ENCODE measurements at places on chromosomes 4 and X.

GRCh38 chrX:119036107-119037029 lies 36.4 kb upstream of the CT47C1 start:
- no peak for DNase-seq

GRCh38 chrX:31228415-31228832 lies 156.6 kb upstream of the FTHL17 start:
- DNase-seq, result no peak

- DNase-seq, result no peak
These were observed 235.9 kb downstream of the RPA4 start for GRCh38 chrX:97119474-97120109.

DNA sequence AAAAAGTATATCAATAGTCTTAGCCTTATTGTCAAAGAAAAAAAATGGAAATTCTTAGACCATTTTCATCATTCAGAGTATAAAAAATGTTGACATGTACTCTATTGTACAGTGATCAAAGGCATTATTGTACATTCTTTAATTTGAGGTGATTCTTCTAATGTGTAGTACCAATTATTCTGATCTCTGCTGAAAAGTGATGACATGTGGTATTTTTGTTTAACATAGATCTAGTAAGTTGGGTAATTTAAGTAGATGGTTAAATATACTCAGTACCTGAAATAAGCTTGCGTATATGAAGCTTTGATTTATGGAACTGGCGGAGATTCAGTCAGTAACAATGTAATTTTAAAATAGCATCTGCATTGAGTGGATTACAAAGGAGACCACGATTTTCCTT lies 5.1 kb downstream of the TENM3 start:
- DNase-seq, result no peak

DNA sequence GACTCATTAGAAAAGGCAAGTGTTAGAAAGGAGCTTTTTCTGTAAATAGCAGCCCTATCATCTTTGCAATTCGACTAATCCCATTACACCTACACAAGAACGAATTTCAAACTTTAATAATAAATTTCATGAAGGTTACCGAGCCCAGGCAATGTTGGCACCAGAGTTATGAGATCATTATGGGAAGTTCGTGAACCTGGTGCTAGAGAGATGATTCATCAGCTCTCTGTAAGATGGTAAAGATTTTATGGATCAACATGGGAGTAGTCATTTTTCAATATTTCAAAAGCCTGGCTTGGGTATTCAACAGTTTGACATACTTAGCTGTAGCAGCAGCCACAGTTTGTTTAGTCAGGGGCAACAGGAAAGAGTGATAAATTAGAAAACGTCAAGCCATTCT lies 35.8 kb downstream of the AMELX start:
- DNase-seq, result no peak

DNA sequence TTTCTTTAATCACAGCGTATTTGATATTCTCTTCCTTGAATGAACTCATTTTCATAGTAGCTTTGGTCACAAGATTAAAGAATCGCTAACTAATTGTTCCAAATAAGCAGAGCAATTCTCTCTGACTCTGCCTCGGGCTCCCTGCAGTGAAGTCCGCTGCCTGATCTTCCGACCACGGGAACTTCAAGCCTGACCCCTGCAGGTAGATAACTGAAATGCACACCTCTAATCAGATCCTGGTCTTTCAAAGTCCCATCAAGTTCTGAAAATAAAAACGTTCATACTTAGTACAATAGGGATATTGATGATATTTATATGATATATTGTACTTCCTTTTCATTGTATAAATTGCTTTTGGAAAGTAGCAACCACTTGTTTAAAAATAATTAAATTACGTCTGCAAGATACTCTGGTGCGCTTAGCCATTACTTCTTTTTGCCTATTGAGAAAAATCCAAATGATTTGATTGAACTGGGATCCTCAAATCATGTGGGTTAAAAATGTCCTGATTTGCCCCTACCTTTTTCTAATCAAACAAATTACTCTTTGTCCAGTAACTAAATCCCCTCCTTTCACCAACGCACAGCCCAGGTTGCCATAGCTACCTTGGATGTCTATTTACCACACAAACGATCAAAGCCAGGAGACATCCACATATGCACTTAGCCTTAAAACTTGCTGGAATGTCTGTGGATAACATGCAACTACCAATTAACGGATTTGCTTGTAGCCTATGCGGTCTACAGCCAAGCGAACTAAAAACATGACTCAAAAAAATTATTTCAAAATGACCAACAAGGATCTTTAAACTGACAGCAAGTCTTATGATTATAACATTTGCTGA lies 4.2 kb downstream of the MID1 start:
- DNase-seq, result no peak

DNA sequence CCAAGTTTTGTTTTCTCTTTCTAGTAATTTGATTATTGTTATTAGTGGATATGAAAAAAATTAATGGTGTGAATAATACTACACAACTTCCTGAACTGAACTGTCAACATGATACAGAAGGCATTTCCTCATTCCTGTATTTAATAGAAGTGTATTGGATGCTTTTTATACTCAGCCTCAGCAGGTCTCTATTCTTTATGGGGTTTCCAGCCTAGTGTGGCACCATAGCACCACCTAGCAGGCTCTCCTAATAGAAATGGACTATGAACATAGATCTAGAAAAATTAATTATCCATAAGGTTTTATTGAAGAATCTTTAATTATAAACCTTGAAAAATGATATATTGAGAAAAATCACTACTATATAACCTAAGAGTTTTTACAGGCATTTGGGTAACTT lies 52.4 kb downstream of the GLRB start:
- no peak for DNase-seq

DNA sequence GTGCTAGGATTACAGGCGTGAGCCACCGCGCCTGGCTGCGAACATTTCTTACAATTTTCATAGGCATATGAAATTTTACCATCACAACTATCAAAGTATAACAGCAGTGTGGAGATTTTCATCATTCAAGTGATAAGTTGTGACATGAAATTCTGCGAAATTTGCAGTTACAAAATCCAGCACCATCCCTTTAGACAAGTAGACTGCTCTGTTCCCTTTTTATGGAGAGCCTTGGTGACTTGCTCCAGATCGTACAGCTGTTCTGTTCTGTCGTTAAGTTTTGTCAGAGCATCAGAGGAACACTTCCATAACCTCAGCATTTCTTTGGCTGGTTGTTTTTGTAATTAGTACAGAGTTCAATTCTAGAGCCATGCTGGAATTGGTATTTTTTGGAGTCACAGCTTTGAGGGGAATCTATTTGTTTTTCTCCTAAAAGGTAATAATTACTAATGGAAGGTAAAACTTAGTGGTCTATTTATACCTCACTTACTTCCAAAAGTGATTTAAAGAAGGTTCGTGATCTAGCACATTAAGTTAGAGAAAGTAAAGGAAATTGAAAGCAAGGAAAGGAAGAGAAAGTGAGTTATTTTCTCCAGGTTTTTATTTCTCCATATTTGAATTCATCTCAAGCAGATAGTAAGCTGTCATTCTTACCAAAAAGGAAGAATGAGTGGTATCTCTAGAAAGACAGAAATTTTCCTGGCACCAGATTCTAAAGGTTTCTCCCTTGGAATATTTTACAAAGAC lies 22.1 kb downstream of the ZRSR2 start:
- DNase-seq, result no peak

GRCh38 chr4:46931981-46932380 lies 22.9 kb upstream of the COX7B2 start:
- no peak for DNase-seq

DNA sequence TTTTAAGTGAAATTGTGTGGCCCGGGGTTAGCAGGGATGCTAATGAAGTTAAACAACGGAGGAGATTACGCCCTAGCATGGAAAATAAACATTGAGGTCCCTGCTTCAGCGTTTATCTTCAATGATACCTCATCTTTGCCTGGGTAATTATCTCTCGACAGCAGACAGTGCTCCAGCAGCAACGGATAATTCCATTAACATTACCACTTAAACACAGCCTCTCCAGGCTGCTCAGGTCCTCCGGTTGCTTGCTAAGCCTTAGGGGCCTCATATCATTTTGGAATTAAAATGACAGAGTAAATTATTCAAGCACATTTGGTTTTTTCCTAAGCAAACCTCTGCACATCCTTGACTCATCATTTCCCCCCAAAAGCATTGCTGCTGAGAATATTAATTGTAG lies 281.5 kb upstream of the KLF3 start:
- no peak for DNase-seq

- no peak for DNase-seq
These were observed 96.6 kb upstream of the BANK1 start for GRCh38 chr4:101693842-101694398.

- no peak for DNase-seq
These were observed 71.7 kb downstream of the CFAP299 start for GRCh38 chr4:80407246-80407645.

- DNase-seq, result no peak
These were observed 3.6 kb downstream of the ART3 start for GRCh38 chr4:76078033-76078613.

- no peak for DNase-seq
These were observed 47.4 kb upstream of the HOPX start for GRCh38 chr4:56728512-56728911.

DNA sequence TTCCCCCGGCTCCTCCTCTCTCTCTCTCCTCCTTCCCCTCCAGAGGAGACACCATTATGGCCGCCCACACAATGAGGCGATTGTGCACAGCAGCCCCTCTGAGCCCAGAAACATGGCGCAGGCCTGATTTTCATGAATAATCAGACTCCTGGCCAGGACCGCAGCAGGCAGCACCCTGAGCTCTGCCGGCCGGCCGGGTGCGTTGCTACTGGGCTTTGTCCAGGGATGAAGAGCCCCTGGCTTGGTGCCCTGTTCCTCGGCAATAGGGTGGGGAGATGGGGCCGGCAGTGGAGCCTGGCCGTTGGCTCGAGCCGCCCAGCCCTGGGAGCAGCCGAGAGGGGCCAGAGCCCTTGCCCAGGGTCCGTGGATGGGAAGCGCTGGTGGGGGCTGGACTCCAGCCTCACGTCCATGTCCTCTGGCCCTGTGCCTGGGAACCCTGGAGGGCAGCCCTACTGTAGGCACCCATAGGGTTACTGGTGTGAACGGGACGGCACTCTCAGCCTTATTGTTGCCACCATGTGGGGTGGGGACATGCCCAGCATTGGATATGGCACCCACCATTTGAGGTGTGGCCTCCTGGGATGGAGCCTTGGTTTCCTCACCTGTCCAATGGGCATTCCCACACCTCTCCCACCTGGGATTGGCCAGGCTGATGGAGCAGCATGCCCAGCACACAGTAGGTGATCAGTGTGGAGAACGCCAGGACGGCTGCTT lies 103.0 kb downstream of the SORCS2 start:
- DNase-seq, result no peak

- DNase-seq, result no peak
These were observed 959.7 kb upstream of the LCORL start for GRCh38 chr4:18981234-18981615.

- no peak for DNase-seq
These were observed 27.0 kb upstream of the SLC7A11 start for GRCh38 chr4:138269175-138269574.

- no peak for DNase-seq
These were observed 146.6 kb upstream of the TBL1X start for GRCh38 chrX:9318213-9318612.

DNA sequence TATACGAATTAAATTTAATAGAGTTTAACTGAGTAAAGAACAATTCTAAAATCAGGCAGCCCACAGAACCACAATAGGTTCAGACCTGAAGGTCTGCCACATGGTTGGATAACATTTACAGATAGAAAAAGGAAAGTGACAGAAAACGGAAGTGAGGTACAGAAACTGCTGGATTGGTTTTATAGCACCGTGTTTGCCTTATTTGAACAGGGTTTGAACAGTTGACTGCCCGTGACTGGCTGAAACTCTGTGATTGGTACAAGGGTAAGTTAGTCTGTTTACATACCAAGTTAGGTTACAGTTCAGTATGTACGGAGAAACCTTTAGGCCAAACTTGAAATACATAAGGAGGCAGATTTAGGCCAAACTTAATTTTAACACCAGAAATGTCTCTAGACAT lies 64.1 kb upstream of the ATXN3L start:
- DNase-seq, result no peak

GRCh38 chrX:155065035-155065734 lies 5.8 kb downstream of the CMC4 start:
- no peak for DNase-seq

DNA sequence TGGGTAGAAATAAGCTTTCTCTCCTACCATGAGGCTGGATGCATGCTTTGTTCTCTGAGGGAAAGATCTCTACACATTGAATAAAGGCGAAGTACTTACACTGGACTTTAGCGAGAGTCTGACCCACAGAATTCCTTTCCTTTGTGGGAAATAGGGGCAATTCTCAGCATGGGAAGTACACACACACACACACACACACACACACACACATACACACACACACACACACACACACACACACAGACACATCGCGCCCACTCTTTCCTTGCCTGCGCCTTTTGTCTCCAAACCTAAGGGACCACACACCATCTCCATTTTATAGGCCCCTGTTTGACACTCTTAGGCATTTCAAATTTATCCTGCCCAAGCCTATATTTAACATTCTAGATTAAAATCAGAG lies 83.8 kb downstream of the LUZP4 start:
- no peak for DNase-seq

GRCh38 chr4:117137145-117137544 lies 51.8 kb upstream of the TRAM1L1 start:
- no peak for DNase-seq

DNA sequence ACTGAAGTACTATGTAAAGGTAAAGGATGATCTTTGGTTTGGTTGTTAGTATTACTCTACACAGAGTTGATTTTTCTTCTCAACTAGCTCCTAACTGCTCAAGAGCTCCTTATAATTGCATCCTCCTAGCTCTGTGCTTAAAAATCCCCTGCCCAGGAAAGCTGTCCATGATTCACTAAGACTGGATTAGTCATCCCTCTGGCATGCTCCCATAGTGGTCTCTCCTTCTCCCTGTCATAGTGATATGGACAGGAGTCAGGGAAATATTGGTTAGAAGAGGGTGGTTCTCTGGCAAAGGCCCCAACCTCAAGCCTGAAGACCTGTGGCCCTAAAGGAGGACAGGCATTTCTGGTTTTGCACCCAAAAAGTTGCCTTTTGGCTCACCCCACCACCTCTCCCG lies 242.3 kb upstream of the KCNIP4 start:
- DNase-seq, result no peak

- DNase-seq, result no peak
These were observed 151.9 kb upstream of the ANK2 start for GRCh38 chr4:112897543-112897942.

DNA sequence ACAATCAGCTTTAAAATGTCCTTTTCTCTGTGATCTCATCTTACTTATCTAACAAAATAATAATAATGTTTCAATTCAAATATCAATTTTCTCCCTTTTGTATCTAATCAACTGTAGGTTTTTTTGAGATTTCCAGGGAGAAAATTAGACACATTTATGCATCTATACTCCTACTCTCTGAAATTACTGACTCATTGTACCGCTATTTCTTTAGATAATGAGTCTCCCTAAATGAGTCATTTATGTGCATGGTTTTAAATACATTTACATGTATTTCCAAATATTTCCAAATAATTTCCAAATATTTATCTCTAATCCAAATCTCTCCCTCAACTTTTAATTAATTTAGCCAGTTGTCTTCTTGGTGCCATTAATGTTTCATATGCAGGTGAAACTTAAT lies 621.0 kb downstream of the TECRL start:
- no peak for DNase-seq

GRCh38 chr4:126242679-126243390 lies 928.1 kb downstream of the FAT4 start:
- no peak for DNase-seq

- DNase-seq, result no peak
These were observed 513.7 kb downstream of the RPA4 start for GRCh38 chrX:97397371-97397770.

- DNase-seq, result no peak
These were observed 87.3 kb downstream of the PRSS12 start for GRCh38 chr4:118265312-118266144.

GRCh38 chr4:143539670-143540023 lies 26.1 kb downstream of the SMARCA5 start:
- DNase-seq, result no peak

Data from activated CD4-positive, CD25-positive, alpha-beta regulatory T cell (primary cell).